ENCODE measurements at places on chromosomes 7 and 10.

DNA sequence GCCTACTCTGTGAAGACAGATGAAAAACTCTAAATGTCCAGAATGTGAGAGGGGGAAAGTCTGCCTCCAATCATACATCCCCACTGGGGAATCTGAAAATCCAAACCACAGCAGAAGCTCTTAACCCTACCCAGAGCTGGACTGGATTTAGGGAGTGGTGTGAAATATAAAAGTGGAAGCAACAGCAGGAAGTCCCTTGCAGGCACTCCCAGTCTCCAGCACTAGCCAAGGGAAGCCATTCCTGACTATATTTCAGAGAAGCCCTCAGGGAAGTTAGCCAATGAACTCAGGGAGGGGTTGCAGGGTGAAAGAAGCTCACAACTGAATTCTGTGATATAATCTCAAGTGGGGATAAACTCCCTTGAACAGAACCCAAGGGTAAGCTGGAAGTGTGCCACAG is 51.5 kb downstream of the CRPPA start:
- DNase-seq, result no peak

GRCh38 chr10:125130916-125131315 is 29.4 kb downstream of the CTBP2 start:
- DNase-seq, result no peak

DNA sequence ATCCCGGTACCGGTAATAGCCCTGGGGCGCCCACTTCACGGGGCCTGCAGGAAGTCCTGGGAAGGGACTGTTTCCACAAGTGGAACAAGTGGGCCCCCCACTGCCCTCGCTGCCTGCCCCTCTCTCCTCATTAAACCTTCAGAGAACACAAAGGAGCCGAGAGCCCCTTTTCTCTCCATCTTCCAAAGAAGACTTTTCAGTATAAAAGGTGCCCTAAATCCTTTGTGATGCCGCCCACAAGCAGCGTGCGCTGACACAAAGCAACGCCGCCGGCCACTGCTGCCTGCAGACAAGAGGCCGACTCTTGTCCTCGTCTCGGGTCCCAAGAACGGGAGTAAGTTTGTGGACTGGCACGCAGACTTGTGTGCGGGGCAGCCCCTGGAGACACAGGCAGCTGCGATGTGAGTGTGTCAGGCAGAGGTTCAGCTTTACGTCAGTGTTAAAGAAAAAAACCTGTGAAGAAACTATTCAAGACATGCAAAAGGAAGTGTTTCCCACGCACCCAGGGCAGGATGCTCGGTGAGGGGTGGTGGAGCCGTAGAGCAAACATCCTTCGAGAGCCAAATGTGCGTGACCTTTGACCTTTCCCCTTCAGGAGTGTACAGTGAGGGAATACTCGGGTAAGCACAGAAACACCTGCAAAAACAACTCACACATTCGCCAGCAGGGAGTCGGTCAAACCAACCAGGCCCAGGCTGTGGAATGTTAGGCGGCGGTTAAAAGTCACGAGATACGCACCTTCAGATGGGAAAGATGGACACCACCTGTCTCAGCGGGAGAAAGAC is 118.2 kb downstream of the VIPR2 start:
- no peak for DNase-seq

- DNase-seq, result no peak
These were observed 1027.5 kb downstream of the GATA3 start for GRCh38 chr10:9081961-9082360.

GRCh38 chr7:16929146-16929762 is 47.5 kb upstream of the AGR3 start:
- DNase-seq, result no peak

Measured in activated effector memory CD4-positive, alpha-beta T cell treated with Interleukin-2 at 50 U/mL for 16 hours (primary cell).